Anterior cingulate cortex (tissue), 58 donors: ENCODE measurements at places on chromosomes 12 and 14.

DNA sequence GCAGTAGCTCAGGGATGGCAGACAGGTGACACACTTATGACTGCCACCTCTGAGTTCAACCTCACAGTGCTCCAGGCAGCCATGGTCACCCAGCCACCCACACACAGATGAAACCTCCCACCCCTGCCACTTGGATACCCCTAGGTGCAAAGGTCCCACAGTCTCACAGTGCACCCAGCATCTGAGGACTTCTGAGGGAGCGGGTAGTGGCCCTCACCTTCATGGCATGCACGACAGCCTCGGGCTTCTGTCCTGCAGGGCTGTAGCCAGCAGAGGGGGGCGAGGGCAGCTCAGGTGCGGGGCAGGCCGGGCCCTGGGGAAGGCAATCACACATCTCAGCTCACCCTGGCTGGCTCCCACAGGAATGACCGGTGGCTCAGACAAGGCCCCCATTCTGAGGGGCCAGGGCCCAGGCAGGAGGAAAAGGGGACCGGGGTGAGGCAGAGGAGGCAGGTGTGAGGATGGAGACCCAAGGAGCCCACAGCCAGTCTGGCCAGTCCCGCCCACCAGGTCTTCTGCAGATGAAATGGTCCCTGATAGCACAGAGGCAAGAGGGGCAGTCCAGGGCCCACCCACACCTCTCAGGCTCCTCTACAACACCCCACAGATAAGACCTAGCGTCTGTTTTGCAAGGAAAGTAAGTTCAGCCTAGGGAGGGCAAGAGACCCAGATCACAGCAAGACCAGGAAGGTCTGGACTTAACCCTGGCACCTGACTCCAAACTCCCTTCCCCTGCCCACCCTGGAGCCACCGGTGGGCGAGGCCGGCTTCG, 35.8 kb downstream of the CCNK start:
- no peak for DNase-seq

DNA sequence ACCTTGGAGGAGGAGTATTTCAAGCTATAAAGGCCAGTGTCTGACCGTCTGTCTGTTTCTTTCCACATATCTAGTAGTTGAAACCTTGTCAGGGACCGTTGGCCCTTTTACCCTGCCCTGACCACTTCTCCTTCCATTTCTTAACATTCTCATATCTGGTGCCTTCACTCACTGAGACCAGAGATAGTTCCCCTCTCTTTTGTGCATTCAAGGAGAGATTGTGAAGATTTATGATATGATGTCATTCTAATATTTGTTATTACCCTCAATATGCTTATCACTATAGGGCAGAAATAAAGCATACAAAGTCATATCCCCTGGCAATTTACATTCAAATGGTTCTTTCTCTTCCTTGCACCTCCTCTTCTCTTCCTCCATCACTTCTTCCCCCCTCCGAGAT, 83.3 kb downstream of the PLXNC1 start:
- no peak for DNase-seq

- no peak for DNase-seq
Observed at GRCh38 chr14:89351516-89352404, 65.3 kb downstream of the FOXN3 start.

GRCh38 chr12:75815756-75816155, 215.8 kb downstream of the PHLDA1 start:
- no peak for DNase-seq

DNA sequence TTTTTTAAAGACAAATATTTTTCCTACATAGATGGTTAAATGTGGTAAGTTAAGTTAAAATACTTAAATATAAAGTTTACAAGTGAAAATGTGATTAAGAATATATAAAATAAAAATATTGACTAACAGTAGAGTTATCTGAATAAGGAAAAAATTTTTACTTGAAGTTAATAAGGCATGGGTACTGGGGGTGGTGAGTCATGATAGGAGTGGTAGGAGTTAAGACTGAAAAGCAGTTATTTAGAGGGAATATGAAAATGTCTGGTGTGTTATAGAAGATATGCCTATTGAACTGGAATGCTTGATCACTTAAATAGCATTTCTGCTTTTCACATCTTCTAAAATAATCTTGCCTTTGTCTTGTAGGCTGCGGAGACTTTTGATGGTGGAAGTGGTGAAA, 68.7 kb downstream of the CCDC91 start:
- no peak for DNase-seq

DNA sequence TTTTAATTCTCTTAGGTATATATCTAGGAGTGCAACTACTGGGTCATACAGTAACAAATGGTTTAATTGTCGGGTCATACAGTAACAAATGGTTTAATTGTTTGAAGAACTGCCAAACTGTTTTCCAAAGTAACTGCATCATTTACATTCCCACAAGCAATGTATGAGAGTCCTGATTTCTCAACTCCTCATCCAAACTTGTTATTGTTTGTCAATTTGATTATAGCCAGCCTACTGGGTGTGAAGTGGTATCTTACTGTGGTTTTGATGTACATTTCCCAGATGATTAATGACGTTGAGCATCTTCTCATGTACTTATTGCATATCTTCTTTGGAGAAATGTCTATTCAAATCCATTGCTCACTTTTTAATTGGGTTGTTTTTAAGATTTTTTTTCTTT, 67.6 kb upstream of the CFL2 start:
- DNase-seq = no peak

DNA sequence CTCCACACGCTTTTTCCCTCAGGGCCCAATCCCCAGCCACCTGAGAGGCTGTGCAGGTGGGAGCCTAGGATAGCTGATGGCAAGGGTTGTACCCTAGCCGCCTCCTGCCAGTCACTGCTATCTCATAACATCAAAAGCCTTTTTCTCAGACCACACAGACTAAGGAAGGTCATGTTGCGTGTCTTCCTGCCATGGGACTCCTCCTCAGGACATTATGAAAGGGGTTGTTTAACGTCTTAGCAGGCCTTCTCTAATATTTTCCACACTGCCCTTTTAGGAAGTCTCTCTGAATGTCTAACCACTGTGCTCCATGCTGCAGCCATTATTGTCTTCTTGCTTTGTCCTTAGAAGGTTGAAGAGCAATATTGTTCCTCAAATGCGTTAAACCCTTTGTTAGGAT, 7.6 kb upstream of the SMUG1 start:
- DNase-seq = no peak
